Bronchus fibroblast of lung (primary cell): ENCODE measurements at places on chromosomes 16 and 17. TPM values are rescaled to one million over a fixed set of nuclear protein-coding genes. Genes with fewer than 3 reads are reported as not detected.

KRTAP4-9 gene
- total RNA-seq, result not detected in 2 replicates

SULT1A4 gene
- 2.2 and 2.4 TPM in 2 replicates for total RNA-seq

RPL27 gene
- total RNA-seq, result 1,301 and 1,423 TPM in 2 replicates

GPR142 gene
- not detected in 2 replicates for total RNA-seq

GRAPL gene
- 1.5 TPM in 1 of 2 replicates, not detected in the other for total RNA-seq

ALOX12B gene
- not detected in 2 replicates for total RNA-seq

TEX14 gene
- not detected in 2 replicates for total RNA-seq

TSPAN10 gene
- 0.34 and 0.59 TPM in 2 replicates for total RNA-seq

SLC35G6 gene
- not detected in 2 replicates for total RNA-seq

RMI2 gene
- total RNA-seq, result 12.0 and 16.0 TPM in 2 replicates

CA10 gene
- not detected in 2 replicates for total RNA-seq

FADS6 gene
- total RNA-seq, result not detected in 2 replicates

MYH13 gene
- under 0.01 TPM in 1 of 2 replicates, not detected in the other for total RNA-seq

HS3ST2 gene
- not detected in 2 replicates for total RNA-seq

FZD2 gene
- total RNA-seq, result 44.7 and 44.9 TPM in 2 replicates

NUFIP2 gene
- 12.5 and 13.6 TPM in 2 replicates for total RNA-seq

MGAT5B gene
- total RNA-seq, result 0.50 and 1.2 TPM in 2 replicates

PRSS8 gene
- 0.30 and 1.0 TPM in 2 replicates for total RNA-seq

KIF22 gene
- 110 and 114 TPM in 2 replicates for total RNA-seq

CCL14 gene
- not detected in 2 replicates for total RNA-seq

CMTM2 gene
- not detected in 2 replicates for total RNA-seq

TBC1D3G gene
- not detected in 2 replicates for total RNA-seq

FOXL1 gene
- total RNA-seq, result 20.4 and 23.4 TPM in 2 replicates

HEATR9 gene
- total RNA-seq, result not detected in 2 replicates

ZNF597 gene
- total RNA-seq, result 0.67 and 0.74 TPM in 2 replicates

RNF227 gene
- 1.0 and 1.2 TPM in 2 replicates for total RNA-seq
